Stimulated activated CD8-positive, alpha-beta memory T cell treated with anti-CD3 and anti-CD28 coated beads, Interleukin-4, amount 100 ng/mL, for 1 hour (primary cell): ENCODE measurements at places on chromosomes 7 and 10.

DNA sequence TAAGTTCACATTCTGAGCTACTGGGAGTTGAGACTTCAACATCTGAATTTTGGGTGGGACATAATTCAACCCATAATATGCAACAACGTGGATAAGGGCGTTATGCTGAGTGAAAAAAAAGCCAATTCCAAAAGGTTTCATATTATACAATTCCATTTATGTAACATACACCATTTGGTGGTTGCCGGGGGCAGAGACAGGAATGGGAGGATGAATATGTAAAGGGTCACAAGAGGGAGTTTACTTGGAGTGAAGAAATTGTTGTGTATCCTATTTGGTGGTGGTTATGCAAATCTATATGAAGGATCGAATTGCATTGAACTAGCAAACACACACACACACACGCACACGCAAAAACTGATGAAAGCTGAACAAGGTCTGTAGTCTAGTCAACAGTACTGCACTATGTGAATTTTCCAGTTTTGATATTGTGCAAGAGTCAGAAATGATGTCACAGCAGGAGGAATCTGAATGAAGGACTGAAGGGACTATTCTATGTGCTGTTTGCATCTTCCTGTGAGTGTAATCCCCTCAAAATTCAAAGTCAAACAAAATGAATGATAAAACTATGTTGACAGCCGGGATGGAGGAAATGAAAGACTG, 249.2 kb upstream of the HABP2 start:
- no peak for DNase-seq

DNA sequence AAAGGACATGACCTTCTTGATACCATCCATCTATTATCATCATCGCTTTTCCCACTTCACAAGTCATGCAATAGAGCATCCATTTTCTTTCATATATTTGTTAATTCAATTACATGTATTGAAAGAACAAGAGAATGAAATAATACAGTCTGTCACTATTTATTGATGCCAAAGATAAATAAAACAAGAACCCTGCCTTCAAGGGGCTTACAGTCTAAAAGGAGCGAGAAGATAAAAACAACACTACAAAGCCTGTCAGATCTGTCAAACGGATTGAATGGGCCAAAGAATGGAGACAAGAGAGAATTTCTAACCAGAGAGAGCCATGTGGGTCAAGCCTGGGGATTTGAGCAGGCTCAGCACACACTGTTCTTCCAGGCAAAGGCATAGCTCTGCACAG, 15.9 kb downstream of the CPA5 start:
- no peak for DNase-seq

DNA sequence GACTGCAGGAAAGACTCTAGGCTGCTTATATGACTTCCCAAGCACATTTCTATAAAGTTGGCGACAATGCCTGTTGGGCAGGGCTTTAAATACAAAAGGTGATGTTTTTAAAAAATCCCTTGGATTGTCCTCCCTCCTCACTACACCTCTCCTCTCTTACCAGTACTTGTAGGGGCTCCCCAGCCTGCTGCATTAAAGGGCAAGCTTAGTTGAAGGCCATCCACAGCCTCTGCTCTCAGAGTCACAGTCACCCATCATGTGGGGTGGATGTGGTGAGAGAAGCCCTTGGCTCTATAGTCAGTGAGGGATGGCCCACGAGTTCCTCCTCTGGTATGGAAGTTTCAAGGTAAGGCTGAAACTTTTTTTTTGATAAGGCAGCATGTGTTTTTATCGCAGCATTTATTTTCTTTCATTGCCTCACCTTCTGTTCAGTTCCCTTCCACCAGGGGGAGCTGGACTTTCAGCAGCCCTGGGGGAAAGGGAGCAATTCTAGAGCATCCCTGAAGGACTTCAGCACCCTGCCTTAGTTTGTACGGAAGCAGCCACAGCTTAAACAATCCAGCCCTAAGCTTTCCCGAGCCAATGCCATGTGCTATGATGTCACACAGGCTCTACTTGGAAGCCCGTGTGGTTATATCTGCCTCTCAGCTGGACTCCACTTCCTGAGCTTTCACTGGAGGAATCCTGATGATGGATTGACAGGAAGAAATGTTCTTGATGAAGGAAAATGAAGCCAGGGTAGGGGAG, 131.9 kb downstream of the CALCR start:
- DNase-seq: no peak

GRCh38 chr7:131369354-131369753, 41.7 kb downstream of the MKLN1 start:
- DNase-seq: no peak
